ENCODE measurements at places on chromosomes 12 and 14. TPM values are rescaled to one million over a fixed set of nuclear protein-coding genes. Genes with fewer than 3 reads are reported as not detected.

Gene TMEM30B
- total RNA-seq, result 17.9 TPM

Gene PLEKHD1
- total RNA-seq, result not detected

Gene PIWIL1
- 0.04 TPM for total RNA-seq

Gene SLC25A21
- total RNA-seq, result 0.24 TPM

Gene KRT75
- total RNA-seq, result 7.5 TPM

Gene PSMC1
- total RNA-seq, result 224 TPM

Gene DBX2
- total RNA-seq, result not detected

Gene CCDC198
- total RNA-seq, result not detected

Gene CCDC175
- total RNA-seq, result not detected

Gene TESPA1
- total RNA-seq, result not detected

Gene PAPLN
- 2.0 TPM for total RNA-seq

Gene DTX3
- 8.8 TPM for total RNA-seq

Gene ATP23
- 6.3 TPM for total RNA-seq

Gene ZC2HC1C
- total RNA-seq, result 1.5 TPM

Gene RAD9B
- total RNA-seq, result 0.14 TPM

Gene ANKRD33
- not detected for total RNA-seq

Gene GPRC5A
- 9.3 TPM for total RNA-seq

Gene NFATC4
- total RNA-seq, result 19.8 TPM

Gene NRXN3
- total RNA-seq, result 0.74 TPM

Gene TAS2R10
- not detected for total RNA-seq
